Panc1 (cell line): ENCODE measurements at places on chromosomes 12 and 14. TPM values are rescaled to one million over a fixed set of nuclear protein-coding genes. Genes with fewer than 3 reads are reported as not detected.
A peak's percentile ranks its signal among the peaks of the same experiment; 100 is the strongest.

Gene ZFYVE26
- total RNA-seq = 17.3 TPM

Gene CNIH1
- 83.7 TPM for total RNA-seq

DNA sequence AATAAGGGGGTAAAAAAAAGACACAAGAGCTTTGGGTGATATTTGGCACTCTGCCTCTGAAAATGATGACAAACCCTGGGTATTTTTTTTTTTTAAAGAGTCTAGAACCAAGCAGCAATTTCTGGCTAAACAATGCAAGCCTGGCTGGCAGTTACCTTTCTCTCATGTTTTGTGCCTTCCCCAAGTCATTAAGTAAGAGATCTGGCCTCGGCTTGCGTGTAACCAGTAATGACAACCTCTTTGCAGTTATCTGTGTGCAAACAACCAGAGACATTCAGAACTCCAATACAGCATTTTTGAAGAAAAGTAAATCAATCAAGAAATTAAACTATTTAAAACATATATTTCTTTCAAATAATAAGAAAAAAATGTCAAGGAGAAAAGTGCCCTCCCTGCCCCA is 167.5 kb downstream of the KCNC2 start:
- H3K27ac ChIP-seq = no peak overlapping the region
- DNase-seq = no peak
- no peaks in the 10 kb centered on the region for H3K4me1 ChIP-seq
- no peaks in the 10 kb centered on the region for H3K36me3 ChIP-seq

Gene EML1
- total RNA-seq = 35.3 TPM

DNA sequence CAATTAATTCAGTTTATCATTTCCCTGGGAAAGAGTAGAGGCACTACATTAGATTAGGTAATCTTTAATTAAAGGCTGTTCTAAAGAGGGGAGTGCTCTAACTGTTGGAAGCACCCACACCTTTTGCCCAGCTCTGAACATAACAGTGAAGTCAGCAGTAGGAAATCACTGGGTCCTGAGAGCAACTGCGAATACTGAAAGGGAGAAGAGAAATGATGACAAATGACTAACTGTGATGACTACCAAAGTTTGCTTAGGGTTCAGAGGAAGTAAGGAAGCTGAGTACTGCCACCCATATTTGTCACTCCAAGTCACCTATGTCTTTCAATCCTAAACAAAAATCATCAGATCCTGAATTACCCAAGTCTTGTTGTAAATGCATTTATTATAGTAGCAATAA is 140.6 kb downstream of the EPS8 start:
- no peaks in the 10 kb centered on the region for H3K4me1 ChIP-seq
- no peak overlapping the region for H3K4me3 ChIP-seq
- H3K27ac ChIP-seq = no peak overlapping the region

GRCh38 chr12:18391151-18391550 is 129.8 kb downstream of the PIK3C2G start:
- H3K4me3 ChIP-seq = no peak overlapping the region
- H3K27me3 ChIP-seq = no peaks in the 10 kb centered on the region
- H3K4me1 ChIP-seq = no peaks in the 10 kb centered on the region

DNA sequence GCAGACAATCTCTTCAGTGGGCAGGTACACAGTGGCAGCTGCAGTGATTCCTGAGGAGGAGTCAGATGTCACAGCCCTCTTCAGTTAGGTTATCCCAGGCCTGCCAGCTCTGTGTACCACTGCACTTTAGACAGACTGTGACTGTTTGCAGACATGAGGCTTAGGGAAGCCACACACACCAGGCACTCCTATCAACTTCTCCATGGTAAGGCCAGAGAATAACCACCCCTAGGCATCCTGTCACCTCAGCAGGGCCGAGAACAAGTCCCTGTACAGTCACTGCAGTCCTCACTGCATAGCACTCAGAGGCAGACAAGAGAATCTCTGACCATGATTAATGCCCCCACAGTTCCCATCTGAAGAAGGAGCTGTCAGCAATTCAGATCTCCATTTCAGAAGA is 296.5 kb downstream of the GALC start:
- no peak overlapping the region for H3K4me3 ChIP-seq
- no peaks in the 10 kb centered on the region for H3K4me1 ChIP-seq
- H3K27me3 ChIP-seq = no peaks in the 10 kb centered on the region; the same call in 1 of the 2 replicates
- H3K36me3 ChIP-seq = no peaks in the 10 kb centered on the region
- H3K27ac ChIP-seq = no peak overlapping the region

Gene CINP
- total RNA-seq = 28.3 TPM

Gene NPFF
- total RNA-seq = not detected

Gene SRGAP1
- total RNA-seq = 26.8 TPM

Gene CISTR
- not detected for total RNA-seq

- no peaks in the 10 kb centered on the region for H3K27me3 ChIP-seq
- DNase-seq = no peak
- H3K36me3 ChIP-seq = no peaks in the 10 kb centered on the region
- no peak overlapping the region for H3K4me3 ChIP-seq
- no peaks in the 10 kb centered on the region for H3K4me1 ChIP-seq
- H3K27ac ChIP-seq = no peak overlapping the region
These were observed 80.1 kb upstream of the PDZRN4 start for GRCh38 chr12:41108032-41108431.

Gene SERPINA1
- total RNA-seq = 4.9 TPM

Gene SLC2A14
- total RNA-seq = not detected

Gene TAS2R8
- total RNA-seq = not detected

DNA sequence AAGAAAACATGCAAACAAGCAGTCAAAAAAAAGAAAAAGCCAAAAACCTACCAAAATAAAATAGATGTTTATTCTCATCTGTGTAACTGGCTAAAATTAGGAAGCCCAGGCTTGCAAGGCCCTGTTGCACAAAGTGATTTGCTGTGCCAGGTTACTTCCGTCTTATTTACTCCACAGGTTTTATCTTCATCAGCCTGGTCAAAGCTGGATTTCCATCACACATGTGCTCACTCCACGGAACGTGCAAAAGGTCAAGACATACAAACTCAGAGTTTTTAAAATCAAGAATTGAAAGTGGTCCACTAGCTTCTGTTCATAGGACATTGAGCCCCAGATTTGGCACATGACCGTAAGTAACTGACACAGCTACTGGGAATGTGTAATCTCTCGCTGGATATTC is 14.8 kb downstream of the KCNJ8 start:
- no peak for DNase-seq
- H3K27ac ChIP-seq = no peak overlapping the region
- H3K27me3 ChIP-seq = no peaks in the 10 kb centered on the region; the same call in 1 of the 2 replicates
- H3K4me3 ChIP-seq = no peak overlapping the region
- H3K36me3 ChIP-seq = no peaks in the 10 kb centered on the region
- no peaks in the 10 kb centered on the region for H3K4me1 ChIP-seq

Gene KLRF2
- not detected for total RNA-seq

DNA sequence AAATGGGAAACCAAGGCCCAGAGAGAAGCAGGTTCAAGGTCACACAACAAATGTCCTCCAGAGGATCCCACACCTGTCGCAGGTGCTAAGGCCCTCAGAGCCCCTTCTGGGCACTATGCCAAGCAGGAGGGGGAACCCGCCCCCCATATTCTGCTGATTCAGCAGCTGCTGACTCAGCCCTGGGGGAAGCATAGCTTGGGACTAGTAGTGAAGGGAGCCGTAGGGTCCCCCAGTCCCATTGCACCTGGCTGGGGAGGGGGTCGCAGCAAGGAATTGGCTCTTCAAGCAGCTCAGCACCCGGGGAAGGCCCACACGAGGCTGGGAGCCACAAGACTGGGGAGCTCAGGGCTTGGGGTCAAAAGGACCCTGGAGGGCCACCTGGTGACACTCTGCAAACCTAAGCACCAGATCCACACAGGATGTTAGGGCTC is 1.0 kb downstream of the RASAL1 start:
- H3K4me1 ChIP-seq = peaks cover 4% of the 10 kb centered on the region
- no peak overlapping the region for H3K27ac ChIP-seq
- no peak for DNase-seq
- H3K27me3 ChIP-seq = no peaks in the 10 kb centered on the region
- H3K4me3 ChIP-seq = no peak overlapping the region

DNA sequence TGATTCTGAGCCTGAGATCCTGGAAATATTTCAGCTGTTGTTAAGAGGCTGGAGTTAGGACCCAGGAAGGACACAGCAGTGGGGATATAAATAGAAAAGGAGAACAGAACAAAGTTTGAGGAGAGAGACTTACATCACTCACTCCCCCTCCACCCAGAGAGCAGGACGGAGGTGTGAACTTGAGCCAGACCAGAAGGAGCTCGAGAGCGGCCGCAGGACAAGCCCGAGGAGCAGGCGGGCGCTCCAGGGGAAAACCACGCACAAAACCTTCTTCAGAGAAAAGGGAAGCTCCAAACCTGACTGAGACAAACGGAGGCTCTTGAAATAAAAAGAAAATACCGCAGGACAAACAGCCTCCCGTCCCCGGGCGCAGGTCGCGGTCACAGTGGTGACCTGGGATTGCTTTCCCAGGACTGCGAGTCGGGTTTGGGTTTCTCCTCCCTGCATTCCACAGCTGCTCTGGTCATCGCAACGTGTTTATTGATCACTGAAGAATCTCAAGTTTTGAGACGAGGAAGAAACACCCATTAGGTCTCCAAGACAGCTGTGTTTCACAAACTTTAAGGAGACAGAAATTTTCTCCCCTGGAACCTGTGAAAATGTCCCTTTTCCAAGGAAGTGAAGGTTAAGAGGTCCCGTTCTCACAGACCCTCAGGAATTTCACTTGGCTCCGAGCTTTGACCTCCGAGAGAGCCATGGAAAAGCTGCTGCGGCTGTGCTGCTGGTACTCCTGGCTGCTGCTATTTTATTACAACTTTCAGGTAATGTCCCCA is at the start of gene ADGRD1:
Gene ADGRD1, plus strand, starts transcription at position 137 of the 773 bp plus-strand sequence. Its CDS starts 559 bp downstream, at position 696.
- no peak within 1 kb of the TSS for H3K4me3 ChIP-seq
- no peak for DNase-seq
- no peaks in the 10 kb centered on the region for H3K4me1 ChIP-seq

- no peaks in the 10 kb centered on the region for H3K27me3 ChIP-seq
- H3K4me3 ChIP-seq = no peak overlapping the region
- peak; percentile 63 for DNase-seq
- peaks cover 18% of the 10 kb centered on the region for H3K36me3 ChIP-seq
- no peak overlapping the region for H3K27ac ChIP-seq
- no peaks in the 10 kb centered on the region for H3K4me1 ChIP-seq
These were observed 7.6 kb upstream of the PFDN5 start for GRCh38 chr12:53287741-53288216.

Gene TAS2R9
- not detected for total RNA-seq

DNA sequence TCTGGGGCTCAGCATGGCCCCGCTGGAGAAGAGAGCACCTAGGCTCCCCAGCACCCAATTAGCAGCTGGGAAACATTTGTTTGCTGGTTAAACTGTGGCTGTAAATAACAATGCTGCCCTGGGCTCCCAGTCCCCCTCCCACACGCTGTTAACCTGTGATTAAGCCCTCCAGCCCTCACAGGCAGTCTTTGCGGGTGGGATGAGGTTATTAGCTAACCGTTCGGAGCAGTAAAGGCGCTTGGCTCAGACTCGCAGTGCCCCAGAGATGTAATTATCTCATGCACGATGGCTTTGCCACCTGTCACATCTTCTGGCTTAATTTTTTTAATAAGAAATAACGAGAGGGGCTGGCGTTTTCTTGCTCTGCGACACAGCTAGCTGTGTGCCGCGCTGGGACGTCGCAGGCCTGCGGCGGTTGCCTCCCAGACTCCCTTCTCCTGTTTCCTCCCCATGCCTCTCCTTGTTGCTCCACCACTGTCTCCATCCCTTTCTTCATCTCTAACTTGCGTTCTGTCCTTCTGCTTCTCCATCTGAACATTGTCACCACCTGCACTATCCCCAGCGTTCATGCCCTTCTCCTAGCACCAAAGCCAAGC is 239.2 kb upstream of the FKBP4 start:
- H3K4me3 ChIP-seq = no peak overlapping the region
- no peak for DNase-seq
- H3K27ac ChIP-seq = no peak overlapping the region
- H3K4me1 ChIP-seq = no peaks in the 10 kb centered on the region

DNA sequence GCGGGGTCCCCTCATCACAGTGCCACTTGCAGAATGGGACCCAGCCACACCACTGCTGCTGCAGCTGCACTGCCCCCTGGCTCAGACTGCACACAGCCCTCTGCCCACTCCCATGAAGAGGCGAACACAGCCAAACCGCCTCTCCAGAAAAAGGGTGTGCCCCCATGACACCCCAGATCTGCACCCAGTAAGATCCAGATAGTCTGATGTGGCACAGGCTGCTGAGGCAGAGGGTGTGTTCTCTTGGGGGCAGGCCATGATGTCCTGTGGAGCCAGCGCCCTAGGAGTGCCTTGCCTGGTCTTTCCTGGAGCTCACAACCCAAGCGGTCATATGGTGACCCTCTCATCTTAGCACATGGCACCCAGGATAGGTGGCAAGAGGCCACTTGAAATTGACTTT is 44.4 kb downstream of the SLC8B1 start:
- no peaks in the 10 kb centered on the region for H3K36me3 ChIP-seq
- H3K4me1 ChIP-seq = no peaks in the 10 kb centered on the region
- no peak overlapping the region for H3K4me3 ChIP-seq
- no peak overlapping the region for H3K27ac ChIP-seq

- no peaks in the 10 kb centered on the region for H3K27me3 ChIP-seq
- H3K27ac ChIP-seq = peak overlapping the region; percentile 48; the same call in 1 of the 2 replicates
- peaks cover 5% of the 10 kb centered on the region for H3K4me1 ChIP-seq
- no peaks in the 10 kb centered on the region for H3K36me3 ChIP-seq
These were observed 149.0 kb downstream of the TGFB3 start for GRCh38 chr14:75832621-75833297.

DNA sequence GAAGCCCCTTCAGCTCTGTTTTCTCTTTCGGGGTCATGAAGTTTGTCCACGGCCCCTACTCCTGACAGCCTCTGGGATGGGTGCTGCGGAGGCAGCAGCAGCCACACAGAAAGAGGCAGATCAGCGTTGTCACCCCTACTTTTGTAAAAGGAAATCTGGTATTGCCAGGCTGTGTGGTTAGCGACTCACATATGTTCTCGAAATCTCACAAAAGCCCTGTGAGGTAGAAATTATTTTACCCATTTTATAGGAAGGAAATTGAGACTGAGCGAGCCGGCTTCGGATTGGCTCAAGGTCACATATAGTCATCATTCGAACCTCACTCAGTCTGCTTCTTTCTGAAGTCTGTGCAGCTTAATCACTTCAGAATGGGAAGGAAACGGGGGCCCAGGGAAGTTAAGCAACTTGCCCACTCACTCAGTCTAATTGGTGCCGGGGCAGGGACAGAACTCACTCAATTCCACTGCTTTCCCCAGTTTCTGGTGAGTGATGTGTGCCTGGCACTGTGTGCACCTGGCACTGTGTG is 1.1 kb upstream of the CKAP4 start:
- H3K4me1 ChIP-seq = peaks cover 4% of the 10 kb centered on the region; the same call in 1 of the 2 replicates
- peak overlapping the region; percentile 70 for H3K27ac ChIP-seq
- no peaks in the 10 kb centered on the region for H3K27me3 ChIP-seq

GRCh38 chr12:113092607-113093408 is 36.3 kb downstream of the DTX1 start:
- no peak for DNase-seq
- H3K27ac ChIP-seq = no peak overlapping the region
- no peak overlapping the region for H3K4me3 ChIP-seq
- H3K36me3 ChIP-seq = no peaks in the 10 kb centered on the region
- peaks cover 8% of the 10 kb centered on the region; the same call in 1 of the 2 replicates for H3K27me3 ChIP-seq

Gene ING4
- 11.4 TPM for total RNA-seq
